ENCODE measurements at places on chromosomes 16 and 17. TPM values are rescaled to one million over a fixed set of nuclear protein-coding genes. Genes with fewer than 3 reads are reported as not detected.

- no peak for DNase-seq
Observed at GRCh38 chr17:65156185-65156834, 19.1 kb downstream of the RGS9 start.

- no peak for DNase-seq
Observed at GRCh38 chr16:68987734-68988457, 117.6 kb upstream of the HAS3 start.

DNA sequence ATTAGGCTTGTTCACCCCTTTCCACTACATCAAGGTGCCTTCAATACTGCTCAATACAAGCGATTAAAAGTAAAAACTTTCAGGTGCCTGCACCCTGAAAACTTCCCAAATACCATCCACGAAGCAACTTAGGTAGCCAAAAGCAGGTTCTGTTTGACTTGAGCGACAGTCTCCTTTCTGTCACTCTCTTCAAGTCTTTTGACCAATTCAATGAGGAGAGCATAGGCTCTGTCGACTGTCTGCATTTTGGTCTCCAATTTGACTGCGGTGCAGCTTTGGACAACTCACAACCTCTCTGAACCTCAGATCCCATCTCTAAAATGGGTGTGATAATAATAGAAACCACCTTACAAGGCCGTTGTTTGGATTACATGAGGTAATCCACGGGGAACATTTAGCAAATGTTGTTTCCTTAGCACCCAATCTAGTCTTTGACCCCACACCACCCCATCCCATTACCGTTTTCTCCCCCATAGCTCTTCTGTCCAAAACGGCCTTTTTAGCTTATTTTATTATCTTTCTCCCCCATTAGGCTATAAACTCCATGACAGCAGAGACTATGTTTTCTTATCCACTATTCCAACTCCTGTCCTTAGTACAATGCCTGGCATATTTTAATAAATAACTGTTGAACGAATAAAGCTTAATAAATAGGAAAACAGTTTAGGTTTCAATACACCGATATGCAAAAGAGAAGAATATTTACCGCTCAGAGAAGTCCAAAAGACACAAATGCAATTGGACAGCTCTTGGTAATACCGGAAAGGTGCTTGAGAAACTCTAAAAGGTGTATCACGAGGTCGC lies 999 bp downstream of the MARF1 start:
- DNase-seq, result no peak

Gene ABCC3
- 9.6 TPM for polyA plus RNA-seq

- DNase-seq, result no peak
Observed at GRCh38 chr16:87335625-87336433, 18.6 kb upstream of the C16orf95 start.

GRCh38 chr16:80606221-80606766 lies 65.5 kb downstream of the DYNLRB2 start:
- no peak for DNase-seq

DNA sequence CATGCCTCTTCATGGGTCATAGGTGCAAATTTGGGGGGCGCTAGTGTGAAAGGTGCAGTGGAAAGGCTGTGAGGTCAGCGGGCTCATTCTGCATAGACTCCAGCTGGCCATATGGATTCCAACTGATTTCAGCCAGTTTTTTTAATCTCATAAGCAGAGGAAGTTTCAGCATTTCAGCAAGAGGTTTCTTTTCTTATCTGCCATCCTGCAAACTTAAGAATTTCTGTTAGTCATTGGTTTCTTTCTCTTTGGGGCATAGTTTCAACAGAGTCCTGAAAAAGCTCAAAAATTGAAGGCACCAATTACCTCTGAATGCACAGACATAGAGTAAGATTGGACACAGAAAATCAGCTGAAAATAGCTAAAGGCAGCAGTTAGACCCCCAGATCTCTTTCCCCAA lies 16.2 kb upstream of the ALOX15 start:
- DNase-seq, result no peak

- DNase-seq, result no peak
Observed at GRCh38 chr17:17751489-17752088, 70.3 kb downstream of the RAI1 start.

Gene ST6GALNAC1
- 0.18 TPM for polyA plus RNA-seq

Gene ZFP3
- 15.2 TPM for polyA plus RNA-seq

- no peak for DNase-seq
Observed at GRCh38 chr17:68080411-68081150, 45.0 kb downstream of the KPNA2 start.

Gene TTLL6
- polyA plus RNA-seq, result 0.64 TPM

DNA sequence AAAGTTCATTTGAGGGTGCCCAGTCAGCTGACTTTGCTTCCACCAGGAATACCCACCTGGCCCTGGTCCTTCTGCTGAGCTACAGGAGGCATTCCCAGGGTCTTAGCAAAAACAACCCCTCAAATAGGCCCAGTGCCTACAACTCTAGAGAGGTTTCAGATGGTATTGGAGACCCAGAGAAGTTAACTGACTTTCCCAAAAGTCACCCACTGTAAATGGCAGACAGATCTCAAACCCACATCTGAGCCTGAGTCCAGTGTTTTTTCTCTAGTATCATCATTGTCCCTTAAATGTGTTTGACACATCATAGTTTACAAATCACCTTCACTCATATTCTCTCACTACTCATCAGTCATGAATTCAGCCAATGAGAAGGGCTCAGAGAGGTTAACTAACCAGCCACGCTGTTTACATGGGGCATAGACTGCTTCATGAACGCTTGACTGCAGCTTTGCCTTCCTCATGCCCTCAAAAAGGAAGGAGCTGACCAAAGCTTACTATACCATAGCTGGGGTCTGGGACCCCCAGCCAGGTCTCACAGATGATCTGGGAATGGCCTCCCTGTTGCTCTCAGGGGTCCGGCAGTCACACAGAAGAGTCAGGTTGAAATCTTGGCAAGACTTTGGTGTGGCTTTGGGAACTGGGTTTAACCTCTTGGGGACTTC lies 3.7 kb downstream of the PHOSPHO1 start:
- DNase-seq, result no peak

DNA sequence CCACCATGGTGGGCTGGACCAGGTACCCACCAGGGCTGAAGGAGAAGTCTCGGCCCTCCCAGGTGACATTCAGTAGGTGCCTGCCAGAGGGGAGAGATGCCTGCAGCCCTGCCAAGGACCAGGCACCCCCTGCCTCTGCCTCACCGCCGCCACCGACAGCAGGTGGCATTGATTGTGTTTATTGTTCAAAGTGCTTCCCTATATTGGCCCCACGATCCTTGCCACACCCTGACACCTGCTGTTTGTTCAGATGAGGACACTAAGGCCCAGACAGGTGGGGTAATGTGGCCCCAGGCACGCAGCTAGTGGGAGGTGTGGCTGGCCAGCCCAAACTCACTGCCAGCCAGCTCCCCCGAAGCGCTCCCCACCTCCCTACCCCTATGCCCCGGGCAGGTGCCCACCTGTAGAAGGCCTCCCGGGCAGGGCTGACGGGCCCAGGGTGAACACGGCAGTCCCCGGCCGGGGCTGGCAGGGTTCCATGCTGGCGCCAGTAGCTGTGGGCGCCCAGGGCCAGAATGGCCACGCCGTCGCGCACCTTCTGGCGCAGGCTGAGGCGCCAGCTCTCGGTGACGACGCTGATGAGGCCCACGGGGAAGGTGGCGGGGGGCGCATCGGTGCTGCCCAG lies 8.0 kb downstream of the GRIN2C start:
- DNase-seq, result no peak

Gene CCL8
- polyA plus RNA-seq, result 0.22 TPM

Gene GNAO1
- 5.0 TPM for polyA plus RNA-seq

GRCh38 chr17:29603109-29603674 lies 10.3 kb downstream of the ANKRD13B start:
- DNase-seq, result no peak

DNA sequence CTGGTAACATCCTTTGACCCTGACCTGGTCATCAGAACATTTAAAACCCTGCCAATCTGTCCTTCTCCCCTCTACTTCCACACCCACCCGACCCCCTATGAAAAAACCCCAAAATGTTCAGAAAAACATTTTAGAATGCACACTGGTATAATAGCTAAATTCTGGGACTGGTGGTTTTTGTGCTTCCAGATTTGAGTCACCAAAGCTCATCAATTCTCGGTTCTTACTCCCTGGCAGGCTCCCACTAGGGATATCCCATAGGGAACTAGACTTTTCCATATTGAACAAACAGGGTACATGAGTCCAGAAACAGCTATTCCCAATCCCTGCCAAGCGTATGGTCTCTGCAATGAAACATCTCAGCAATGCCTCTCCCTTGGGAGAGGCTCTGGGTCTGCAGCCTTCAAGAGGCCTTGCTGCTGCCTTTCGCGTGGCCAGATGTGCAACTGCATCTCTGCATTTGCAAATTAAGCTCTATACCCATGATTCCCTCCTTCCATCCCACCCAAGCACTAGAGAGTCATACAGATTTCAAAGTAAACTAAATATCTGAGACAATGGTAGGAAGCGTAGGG lies 67.7 kb downstream of the SMG6 start:
- DNase-seq, result no peak

GRCh38 chr17:7484067-7484918 lies at the start of gene POLR2A:
POLR2A (plus strand) TSS chr17:7484366.
- DNase-seq, result peak; percentile 95

DNA sequence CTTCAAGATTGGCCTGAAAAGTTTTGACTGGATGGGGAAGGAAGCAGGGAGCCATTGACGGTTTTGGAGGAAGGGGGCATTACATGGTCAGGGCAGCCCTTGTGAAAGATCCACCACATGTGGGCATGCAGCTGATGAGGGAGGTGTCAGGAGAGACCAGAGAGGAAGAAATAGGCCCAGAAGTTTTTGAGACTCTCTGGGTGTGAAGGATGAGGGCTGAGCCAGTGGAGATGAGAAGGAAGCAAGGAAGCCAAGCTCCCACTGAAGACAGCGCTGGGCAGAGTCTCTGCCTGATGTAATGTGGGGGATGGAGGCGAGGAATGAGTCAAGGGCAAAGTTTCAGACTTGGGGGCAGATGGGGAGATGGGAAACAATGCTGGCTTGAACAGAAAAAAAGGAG lies 530 bp downstream of the CCL17 start:
- DNase-seq, result no peak

GRCh38 chr17:16354585-16354984 lies 1.3 kb upstream of the CENPV start:
- DNase-seq, result no peak

DNA sequence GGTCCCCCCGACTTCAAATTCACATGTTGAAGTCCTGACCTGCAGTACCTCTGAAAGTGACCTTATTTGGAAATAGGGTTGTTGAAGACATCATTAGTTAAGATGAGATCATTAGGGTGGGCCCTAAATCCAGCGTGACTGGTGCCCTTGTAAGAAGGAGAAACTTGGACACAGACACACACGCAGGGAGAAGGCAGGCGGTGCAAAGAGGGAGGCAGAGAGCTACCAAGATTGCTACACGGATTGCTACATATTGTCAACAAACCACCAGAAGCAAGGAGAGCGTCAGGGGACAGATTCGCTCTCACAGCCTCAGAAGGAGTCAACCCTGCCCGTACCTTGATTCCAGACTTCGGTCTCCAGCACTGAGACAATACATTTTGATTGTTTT lies 6.8 kb upstream of the WBP2 start:
- DNase-seq, result no peak

DNA sequence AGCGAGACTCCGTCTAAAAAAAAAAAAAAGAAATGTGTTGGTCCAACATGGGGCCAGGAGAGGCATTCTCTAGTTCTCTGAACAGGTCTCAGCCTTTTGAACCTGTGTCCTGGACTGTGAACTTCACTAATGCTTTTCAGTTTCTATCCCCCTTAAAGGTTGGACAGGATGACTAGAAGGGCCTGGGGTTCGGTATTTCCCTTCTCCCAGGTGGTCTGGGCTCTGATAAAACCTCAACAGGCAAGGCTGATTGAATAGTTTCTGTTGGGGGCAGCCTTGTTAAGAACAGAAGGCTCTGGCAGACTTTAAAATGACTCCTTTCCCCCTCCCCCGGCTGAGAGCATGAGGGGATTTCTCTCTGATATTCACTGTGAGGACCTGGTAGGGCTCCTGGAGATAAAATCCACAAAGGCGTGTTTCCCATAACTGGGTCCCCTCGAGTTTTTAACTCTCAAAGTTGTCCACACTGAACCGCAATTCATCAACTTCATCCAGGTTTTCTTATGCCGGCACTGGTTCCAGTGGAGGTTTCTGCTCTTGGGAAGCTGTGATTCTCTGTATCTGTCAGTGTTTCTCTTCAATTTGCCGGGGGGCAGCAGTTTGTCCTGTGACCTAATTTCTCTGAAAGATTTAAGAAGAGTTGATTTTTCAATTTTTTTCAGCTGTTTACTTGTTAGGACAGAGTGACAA lies 91.3 kb downstream of the METRNL start:
- DNase-seq, result no peak

- no peak for DNase-seq
Observed at GRCh38 chr16:2048116-2048543, 345 bp downstream of the TSC2 start.

DNA sequence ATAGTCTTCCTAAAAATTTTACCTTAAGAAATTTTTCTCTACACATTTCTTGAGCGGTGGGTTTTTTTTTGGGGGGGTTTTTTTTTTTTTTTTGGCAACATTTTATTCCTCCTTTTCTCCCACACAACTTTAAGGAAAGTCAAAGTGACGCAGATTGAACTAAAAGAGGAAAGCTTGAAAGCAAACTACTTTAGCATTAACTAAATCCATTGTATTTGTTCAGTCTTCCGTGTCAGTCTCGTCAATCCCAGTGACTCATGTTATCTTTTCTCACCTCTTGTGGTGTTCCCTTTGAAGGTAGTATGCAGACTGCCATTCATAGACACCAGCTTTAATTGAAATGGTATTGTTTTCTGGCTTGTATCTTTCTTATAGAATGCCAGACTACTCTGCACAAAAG lies 39.3 kb downstream of the TADA2A start:
- DNase-seq, result no peak

Gene CES5A
- 0.13 TPM for polyA plus RNA-seq

Gene NT5C3B
- 99.0 TPM for polyA plus RNA-seq

DNA sequence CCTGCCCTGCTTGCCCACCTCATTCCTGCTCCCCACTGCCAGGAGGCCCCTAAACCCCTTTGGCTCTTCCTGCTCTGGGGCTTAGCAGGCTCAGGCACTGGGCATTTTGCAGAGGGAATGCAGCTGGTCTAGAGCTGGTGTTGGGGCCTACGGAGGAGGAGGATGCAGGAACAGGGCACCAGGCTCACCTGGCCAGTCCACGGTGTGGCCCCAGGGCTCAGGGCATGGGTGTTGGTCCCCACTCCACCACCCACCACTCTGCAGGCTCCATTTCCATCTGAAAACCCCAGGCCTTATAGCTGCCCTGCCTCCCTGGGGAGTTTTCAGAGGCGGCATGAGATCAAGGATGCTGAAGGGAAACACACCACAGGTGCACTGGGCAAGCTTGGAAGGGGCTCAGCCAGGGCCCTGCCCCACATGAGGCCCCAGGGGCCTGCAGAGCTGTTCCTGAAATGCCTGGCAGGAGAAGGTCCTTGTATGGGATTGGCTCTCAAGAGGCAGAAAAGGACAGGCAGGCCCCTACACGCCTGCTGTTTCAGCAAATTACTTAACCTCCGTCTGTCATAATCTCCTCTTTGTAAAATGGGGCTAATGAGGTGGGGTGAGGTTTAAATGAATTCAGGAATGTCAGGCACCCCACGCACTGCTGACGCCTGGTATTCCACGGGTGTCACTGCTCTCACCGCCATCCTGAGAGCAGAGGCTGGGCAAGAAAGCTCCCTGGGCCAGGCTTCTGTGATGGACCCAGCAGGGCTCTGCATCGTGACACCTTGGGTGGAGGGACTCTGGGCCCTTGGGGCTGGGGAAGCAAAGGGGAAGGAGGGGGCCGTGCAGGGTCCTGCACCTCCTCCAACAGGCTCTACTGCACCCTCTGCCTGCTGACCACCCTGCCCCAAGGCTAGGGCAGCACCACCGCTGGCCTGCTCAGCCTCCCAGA lies 9.3 kb downstream of the SLC47A2 start:
- no peak for DNase-seq

- DNase-seq, result no peak
Observed at GRCh38 chr17:3009411-3009920, 53.9 kb downstream of the OR1D5 start.

Data from right renal cortex interstitium (tissue), 3 donors.